Activated gamma-delta T cell treated with anti-CD3 and anti-CD28 coated beads, Interleukin-2, amount 50 U/mL, for 16 hours (primary cell): ENCODE measurements at places on chromosomes 7 and 10.

DNA sequence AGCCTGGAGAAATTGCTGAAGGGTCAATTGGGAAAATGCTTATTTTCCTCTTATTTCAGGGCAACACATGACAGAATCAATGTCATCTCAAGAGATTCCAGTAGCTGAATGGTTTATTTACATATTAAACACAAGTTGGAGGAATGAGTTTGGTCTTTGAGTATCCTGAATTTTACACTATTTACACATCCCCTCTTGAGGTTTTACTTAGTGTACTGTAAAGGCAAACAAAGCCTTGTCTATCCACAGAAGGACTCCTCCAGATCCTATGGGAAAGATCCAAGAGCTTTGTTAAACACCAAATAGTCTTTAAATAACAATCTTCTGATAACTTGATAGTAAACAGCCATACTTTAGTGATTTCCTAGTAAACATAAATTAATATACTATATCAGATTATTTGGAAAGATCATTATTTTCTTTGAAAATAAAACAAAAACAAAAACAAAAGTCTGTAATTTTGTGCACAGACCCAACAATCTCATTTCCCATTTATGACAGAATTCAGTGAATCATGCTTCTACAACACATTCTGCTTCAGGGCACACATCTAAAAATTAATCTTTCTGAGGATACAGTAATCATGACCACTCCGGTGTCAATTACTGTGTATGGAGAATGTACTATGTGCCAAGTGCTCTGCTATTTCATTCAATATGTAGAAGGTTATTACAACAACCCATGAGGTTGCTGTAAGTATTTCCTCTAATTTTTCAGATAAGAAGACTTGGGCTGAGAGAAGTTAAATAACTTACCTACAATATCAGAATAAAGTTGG lies 575.0 kb upstream of the LRRTM3 start:
- DNase-seq: no peak

- DNase-seq: no peak
These were observed 70.8 kb downstream of the NKX6-2 start for GRCh38 chr10:132714986-132715775.

DNA sequence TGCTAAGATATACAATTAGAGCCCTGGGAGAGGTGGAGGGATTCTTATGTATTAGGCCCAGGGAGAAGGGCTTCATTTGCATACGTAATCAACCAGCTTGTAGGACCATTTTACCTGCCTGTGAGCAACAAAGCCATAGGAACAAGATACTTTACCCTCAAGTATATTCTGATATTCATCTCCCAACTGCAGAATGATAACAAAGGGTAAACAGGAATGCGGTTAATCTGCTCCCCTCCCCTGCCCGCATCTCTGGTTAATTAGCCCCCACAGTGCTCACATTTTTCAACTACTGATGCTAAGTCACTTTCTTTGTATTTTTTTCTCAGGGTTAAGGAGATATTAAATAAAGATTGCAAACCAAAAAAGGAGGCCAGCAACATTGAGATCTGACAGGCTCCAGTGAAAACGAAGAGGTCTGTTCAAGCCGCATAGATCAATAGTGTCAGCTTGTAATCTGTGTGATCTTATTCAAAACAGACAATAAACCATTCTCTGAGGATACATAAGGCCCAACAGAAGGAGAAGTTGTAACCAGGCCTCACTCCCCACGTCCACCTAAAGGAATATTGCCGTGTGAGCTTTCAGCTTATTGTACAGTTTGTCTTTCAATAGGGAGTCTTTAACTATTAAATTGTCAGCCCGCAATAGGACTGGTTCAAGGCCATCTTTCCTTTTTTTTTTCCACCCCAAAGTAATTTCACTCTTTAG lies 203.4 kb downstream of the RAPGEF5 start:
- no peak for DNase-seq

DNA sequence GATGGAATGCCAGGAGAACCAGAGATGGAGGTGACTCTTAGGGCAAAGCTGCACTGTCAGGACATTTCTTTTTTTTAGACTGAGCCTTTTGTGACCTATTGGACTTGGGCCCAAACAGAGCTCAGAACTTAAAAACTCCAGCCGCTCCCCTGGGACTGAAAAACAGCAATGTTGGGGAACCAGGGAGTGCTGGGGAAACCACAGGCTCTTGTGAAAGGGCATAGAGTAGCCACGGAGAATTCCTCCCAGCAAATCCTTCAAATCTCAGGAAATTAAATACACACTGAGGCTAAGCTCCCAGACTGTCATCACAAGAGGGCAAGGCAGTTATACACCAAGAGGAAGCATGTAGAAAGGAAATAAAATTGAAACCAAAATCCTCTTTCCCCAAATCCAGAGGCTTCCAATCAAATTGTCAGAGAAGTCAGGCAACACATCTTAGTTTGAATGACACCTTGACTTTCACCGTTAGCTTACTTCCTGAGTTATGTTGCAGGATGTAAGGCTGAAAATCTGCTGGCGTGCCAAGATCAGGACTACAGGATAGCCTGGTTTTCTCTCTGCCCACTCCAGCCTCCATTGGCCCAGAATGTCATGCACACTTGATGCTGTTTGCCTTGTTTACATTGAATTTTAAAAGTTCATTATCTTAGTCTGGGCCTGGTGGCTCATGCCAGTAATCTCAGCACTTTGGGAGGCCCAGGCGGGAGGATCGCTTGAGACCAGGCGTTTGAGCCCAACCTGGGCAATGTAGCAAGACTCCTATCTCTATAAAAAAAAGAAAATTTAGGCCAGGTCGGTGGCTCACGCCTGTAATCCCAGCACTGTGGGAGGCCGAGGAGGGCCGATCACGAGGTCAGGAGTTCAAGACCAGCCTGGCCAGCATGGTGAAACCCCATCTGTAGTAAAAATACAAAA lies 2.6 kb upstream of the RFC2 start:
- DNase-seq: no peak

GRCh38 chr7:74143383-74143782 lies 30.8 kb upstream of the EIF4H start:
- DNase-seq: no peak

DNA sequence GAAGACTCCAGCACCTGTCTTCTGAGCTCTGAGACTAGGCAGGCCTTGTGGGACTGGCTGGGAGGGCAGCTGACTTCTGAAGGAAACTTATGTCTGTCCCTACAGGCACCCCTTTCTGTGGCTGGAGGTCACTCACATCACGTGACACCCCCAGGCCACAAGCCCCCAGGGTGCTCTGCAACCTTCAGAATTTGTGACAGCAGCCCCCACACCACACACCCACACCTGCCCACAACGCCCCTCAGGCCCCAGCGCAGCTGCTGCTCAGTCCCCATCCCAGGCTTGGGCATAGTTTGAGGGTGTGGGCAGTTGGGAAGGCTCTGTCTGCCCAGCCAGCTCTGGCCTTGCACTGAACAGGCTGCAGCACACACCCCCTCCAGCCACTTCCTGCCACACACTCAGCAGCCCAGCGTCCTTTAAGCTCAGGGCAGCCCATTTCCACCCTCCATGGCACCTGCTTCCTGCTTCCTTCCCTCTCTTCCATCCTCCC lies 80.0 kb upstream of the UNC5B start:
- no peak for DNase-seq

DNA sequence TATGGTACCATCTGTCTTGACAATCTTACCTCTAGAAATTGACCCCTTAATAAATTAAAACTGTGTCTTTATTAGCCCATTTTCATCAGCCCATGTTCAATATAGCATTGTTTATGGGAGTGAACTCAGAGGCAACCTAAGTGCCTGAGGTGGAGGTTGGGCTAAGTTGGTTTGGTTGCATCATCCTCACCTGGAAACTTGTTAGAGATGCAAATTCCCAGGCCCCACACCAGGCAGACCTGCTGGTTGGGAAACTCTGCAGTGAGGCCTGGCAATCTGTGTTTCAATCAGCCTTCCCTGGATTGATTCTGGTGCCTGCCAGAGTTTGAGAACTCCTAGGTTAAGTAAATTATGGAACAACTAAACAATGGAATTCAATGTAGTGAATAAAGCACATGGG lies 9.4 kb upstream of the FAM170B start:
- no peak for DNase-seq

GRCh38 chr7:143245123-143245522 lies 18.1 kb upstream of the GSTK1 start:
- no peak for DNase-seq

- DNase-seq: no peak
These were observed 48.2 kb upstream of the NFKB2 start for GRCh38 chr10:102347236-102347828.

DNA sequence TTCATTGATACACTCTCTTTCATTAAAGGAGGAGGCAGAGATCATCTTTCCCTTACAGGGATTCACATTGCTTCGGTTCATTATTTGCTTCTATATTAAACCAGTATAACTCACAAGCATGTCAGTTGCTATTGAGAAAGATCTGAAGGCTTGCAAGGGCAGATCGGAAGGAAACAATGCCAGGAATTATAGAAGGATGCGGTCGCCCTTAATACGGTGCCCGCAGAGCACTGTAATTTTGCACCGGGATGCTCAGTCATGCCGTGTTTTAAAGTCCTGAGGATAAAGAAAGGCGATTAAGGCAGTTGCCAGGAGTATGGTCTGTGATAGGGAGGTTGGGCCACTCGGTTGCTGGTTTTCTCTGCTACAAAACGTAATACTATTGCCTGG lies 350.0 kb upstream of the GALNT17 start:
- no peak for DNase-seq
